ENCODE measurements at places on chromosomes 11 and 22.

DNA sequence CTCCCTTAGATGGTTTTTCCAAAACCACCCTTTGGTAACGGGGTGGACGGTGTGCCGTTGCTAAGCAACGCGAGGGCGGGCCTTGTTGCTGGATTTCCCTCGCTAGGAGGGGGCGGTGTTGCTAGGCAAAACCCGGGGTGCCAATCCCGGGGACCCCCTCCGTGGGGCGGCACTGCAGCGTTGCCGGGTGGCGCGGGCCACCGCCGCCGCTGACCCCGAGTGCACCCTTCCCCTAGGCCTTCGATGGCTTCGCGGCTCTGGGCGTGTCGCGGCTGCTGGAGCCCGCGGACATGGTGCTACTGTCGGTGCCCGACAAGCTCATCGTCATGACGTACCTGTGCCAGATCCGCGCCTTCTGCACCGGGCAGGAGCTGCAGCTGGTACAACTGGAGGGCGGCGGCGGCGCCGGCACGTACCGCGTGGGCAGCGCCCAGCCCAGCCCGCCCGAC is 8.9 kb downstream of the EHBP1L1 start:
- no peak for DNase-seq

GRCh38 chr22:31313366-31314147 is 21.3 kb upstream of the PIK3IP1 start:
- DNase-seq = peak; percentile 73

- DNase-seq = peak; percentile 79
Measured at GRCh38 chr22:31272522-31273446, 19.5 kb downstream of the PIK3IP1 start.

GRCh38 chr11:90330632-90331031 is 107.8 kb upstream of the CHORDC1 start:
- no peak for DNase-seq

- DNase-seq = peak; percentile 71
Measured at GRCh38 chr11:107695446-107695845, 16.4 kb downstream of the SLN start.

All from GM23248 (cell line).